ENCODE measurements at places on chromosomes 4 and X.
A peak's percentile ranks its signal among the peaks of the same experiment; 100 is the strongest.

- DNase-seq, result no peak
These were observed 949.9 kb downstream of the TECRL start for GRCh38 chr4:63459329-63459728.

DNA sequence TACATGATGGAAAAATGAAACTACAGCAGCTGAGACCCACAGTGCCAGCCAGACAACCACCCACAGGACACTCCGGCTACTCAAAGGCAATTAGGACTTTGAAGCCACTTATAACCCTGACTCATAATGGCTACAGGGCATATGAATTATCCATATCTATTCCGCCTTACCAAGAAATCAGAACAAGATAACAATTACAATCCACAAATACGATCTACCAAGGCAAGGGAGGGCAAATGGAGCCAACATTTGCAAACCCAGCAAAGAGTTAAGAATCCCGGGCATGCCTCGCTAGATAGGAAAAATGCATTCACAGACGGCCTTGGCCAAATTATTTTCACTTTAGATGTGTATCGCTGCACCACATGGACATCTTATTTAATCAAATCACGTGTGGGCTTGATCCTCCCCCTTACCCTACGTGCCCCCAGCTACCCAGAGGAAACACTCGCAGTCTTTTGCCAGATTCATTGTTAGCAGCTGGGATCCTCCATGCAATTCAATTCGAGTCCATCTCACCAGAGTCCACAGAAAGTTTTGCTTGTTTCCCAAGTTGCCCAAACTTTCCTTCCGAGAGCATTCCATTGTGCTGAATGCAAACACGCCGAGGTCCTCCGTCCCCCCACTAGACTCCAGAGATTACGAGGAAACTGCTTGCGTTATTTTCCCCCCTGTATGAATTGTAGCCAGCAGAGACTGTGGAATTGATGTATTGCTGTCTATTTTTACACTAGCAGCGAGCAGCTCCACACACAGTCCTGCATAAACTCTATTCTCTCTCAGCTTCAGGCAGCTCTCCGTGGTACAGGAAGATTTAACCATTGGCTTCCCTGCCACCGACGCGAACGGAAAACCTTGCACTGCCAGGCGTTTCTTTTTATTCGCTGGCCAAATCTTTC, 1.2 kb downstream of the PPARGC1A start:
- DNase-seq, result no peak

DNA sequence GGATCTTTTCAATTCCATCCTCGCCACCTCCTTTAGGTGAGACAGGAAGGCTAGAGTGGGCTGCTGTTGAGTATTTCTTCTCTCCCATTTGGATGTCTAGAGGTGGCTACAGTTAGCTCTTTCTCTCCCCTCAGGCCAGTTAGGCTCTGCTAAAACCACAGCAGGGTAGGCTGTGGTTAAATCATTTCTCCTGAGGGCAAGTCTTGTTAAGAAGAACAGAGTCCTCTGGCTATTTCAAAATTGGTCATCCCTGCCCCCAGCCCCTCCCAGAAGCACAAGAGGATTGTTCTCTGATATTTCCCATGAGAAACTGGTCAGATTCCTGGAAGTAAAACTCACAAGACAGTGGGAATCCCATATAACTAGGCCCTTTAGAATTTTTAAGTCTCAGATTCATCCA, 1359.5 kb downstream of the TECRL start:
- DNase-seq, result no peak

GRCh38 chr4:145218251-145218650, 37.9 kb upstream of the OTUD4 start:
- no peak for DNase-seq

- no peak for DNase-seq
These were observed 1.5 kb downstream of the BMP3 start for GRCh38 chr4:81031796-81032551.

DNA sequence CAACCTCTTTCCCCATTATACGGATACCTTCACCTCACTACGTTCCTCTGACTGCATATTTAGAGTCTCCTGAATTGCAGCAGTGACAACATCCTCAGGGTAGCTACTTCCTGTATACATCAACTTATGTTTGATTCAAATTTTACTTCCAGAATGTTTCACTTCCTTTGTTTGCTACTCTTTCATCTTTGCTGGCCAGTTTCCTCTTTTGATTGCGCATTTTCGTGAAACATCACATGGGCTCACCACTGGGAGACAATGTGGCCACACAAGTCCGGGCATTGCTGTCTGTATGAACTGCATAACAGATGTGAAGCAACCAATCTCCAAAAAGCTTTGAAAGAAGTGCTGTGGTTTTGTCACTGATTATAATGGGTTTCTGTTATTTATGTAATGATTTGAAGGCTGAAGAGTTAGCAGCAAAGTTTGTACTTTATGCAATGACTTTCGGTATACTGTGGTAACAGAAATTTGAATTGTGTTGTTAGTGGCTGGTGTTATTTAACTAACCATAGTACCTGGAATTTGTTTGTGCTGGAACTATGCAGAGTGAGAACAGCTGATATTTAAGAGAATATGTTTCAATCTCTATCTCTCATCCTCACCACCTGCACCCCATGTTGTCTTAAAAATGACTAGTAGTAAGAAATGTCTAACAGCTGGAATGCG, 7.4 kb downstream of the SNCA start:
- no peak for DNase-seq

DNA sequence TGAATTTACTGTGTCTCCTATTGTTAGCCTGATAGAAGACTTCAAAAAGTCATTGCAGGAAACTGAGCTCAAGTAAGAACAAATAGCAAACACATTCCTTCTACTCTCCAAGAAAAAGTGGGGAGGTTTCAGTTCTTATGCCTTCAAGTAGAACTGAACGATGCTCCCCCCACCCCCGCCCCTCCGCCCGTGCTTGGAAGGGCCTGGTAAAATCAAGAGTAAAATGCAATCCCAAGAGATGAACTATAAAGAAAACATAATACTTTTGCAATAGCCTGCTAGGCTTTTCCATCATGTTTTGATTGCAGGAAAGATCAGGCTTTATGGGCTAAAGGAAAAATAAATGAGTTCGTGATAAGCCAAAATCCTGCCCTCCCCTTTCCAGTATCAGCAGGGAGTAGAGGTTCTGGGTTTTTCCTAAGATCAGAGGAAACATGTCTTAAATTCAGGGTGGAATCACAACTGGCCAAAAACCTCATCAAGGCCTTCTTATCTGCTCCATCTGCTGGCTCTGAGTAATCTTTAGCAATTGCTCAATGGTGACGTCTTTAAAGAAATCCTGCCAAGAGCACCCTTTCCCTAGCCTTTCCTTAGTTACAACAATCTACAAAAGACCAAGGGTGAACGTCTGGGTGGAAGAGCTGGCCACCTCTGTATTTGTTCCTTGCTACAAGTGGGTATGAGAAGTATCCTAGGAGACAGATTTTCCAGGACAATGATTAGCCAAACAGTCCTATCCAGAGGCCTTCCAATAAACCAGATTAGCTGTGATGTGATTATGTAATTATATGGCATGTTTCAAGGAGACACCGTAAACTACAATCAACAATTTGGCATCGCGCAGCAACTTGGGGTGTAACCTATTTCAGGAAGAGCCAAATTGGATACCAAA, 66.3 kb upstream of the FAM9C start:
- DNase-seq, result peak; percentile 83

DNA sequence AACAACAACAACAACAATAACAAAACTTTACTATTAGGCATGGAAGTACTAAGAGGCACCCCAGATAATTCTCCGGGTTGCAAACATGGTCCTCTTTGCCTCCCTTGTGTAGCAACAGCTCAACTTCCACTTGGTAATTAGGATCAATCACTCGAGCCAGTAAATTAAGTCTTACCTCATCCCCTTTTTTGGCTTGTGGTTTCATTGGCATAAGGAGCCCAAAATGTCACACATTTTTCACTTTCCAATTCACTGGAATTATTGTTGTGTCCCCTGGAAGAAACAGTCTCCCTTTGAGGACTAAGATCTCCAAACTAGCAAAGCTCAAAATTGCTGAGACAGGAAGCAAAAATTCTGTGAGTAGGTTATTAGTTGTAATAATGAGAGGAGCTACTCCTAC, 49.2 kb upstream of the HSD17B10 start:
- DNase-seq, result no peak

- DNase-seq, result no peak
These were observed 365.2 kb downstream of the FAT4 start for GRCh38 chr4:125679989-125680388.

- DNase-seq, result no peak
These were observed 35.2 kb upstream of the CCNG2 start for GRCh38 chr4:77121736-77122240.

DNA sequence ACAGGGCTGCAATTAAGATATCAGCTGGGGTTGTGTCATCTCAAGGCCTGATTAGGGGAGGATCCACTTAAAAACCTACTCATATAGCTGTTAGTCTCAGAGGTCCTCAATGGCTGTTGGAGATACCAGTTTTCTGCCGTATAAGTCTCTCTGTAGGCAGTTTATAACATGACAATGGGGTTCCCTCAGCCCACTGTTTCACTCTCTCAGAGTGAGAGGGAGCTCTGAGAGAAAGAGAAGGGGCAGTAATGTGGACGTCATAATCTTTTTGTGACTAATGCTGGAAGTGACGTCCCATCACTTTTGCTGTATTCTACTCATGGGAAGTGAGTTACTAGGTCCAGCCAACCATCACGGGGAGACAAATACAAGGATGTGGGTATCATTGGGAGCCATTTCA, 70.3 kb downstream of the STIM2 start:
- no peak for DNase-seq

DNA sequence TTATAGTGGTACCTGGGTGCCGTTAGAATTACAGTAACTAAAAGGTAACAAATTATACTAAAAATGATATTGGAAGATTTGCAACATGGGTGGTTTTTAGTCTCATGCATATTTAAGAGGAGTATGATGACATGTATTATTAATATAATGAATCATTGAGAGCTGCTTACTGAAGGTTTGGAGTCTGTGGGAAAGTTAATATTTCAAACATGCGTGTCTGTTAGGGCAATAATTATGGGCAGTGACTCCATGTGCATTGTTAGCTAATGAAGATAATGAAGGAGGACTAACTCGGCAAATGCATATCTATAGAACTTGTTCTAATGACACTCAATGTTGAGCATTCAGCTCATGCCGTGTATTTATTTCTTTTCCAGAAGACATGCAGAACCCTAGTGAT, 47.1 kb downstream of the MTHFD2L start:
- no peak for DNase-seq

- no peak for DNase-seq
These were observed 41.6 kb downstream of the ARHGAP10 start for GRCh38 chr4:147773261-147774184.

DNA sequence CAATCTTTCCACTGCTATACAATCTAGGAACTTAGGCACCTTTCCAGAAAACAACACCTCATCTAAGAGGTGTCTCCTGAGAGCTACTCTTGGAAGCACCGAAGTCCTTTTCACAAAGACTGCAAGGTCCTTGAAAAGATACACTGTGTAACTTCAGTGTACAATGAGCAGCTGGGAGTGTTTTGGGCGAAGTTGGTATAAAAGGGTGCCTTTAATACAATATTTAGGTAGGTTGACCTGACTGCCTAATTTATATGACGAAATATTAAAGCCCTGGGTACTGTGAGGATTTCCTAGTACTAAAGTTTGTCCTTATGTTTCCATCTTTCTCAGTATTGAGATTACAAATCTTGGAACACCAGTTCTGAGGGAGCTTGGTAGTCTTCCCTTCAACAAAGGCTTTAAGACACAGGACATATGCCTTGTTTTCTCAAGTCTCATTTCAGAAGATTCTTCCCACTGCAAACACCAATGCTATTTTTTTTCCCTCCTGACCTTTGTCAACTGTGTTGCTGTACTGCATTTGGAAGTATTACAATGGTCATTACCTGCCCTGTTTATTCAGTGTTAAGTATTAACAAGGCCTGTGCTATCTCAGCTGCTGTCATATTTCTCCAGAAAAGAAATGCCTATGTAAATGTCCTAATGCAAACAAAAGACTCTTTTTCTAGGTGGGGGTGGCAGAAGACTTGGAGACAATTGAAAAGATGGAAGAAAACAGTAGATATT, 134.2 kb downstream of the MAML3 start:
- no peak for DNase-seq

DNA sequence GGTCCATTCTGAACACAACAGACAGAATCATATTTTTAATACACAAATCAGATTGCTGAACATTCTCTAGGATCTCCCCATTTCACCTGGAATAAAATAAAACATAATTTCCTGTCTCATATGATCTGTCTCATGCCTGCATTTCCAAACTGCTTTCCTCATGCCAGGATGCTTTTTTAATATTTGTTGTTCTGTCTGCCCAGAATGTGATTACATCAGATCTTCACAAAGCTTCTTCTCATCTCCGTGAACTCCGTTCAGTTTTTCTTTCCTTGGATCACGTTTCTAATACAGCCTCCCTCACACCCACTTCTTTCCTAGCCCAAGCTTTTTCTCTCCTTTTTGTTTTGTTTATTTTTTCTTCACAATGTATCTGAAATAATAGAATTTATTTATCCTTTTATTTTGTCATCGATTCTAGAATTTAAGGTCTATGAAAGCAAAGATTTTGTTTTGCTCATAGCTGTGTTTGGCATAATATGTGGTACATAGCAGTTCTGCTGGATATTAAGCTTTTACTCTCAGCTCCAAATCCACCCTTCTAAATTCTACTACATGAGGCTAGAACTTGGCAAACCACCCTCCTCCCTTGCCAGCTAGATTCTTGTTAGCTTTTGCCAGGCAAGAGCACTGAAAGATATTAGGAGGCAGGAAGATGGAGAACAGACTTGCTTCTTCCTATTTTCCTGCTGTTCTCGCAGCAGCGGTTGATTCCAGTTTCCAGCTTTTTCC, 165.5 kb upstream of the SLIT2 start:
- DNase-seq, result no peak

DNA sequence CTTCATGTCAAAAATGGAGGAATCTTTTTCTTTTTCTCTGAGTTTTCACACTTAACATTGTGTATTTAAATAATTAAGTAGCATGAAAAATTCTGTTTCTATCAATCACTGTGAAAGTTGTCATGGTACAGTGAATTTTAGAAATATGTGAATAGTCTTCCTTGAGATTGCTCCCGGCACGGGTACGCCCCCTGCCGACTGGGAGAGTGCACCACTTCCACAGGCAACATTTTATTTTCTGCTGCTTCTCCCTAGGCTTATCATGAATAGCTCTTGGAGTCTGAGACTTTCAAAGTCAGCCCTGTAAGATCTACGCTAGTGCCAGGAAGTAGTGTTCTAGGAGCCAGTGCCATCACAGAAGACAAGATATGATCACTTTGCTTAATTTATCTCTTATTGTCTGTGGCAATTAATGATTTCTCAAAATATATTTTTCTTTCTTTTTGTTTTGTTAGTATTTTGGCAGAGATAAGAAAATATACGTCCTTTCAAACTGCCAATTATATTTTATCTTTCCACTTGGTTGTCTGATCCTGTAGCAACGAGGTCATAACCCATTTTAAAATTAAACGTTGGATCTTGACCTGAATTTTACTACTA, 763.8 kb upstream of the AADAT start:
- peak; percentile 63 for DNase-seq

Measured in ascending aorta (tissue), 2 donors.